Mammary microvascular endothelial cell (primary cell): ENCODE measurements at places on chromosomes 2 and 18. TPM values are rescaled to one million over a fixed set of nuclear protein-coding genes. Genes with fewer than 3 reads are reported as not detected.

The HRH4 gene
- total RNA-seq: not detected in 2 replicates

The DNAH6 gene
- under 0.01 and 0.05 TPM in 2 replicates for total RNA-seq

The GATA6 gene
- 2.0 and 3.8 TPM in 2 replicates for total RNA-seq

The TMEM214 gene
- total RNA-seq: 20.1 and 26.9 TPM in 2 replicates

The IL37 gene
- total RNA-seq: not detected in 2 replicates

The IGFBP5 gene
- total RNA-seq: 0.33 and 1.0 TPM in 2 replicates

The ZNF532 gene
- 37.4 and 50.4 TPM in 2 replicates for total RNA-seq

The TMSB10 gene
- 13,420 and 14,223 TPM in 2 replicates for total RNA-seq

The PJVK gene
- total RNA-seq: not detected in 2 replicates

The SPTBN1 gene
- 261 and 276 TPM in 2 replicates for total RNA-seq

The GREB1 gene
- total RNA-seq: 0.13 and 0.34 TPM in 2 replicates

The CCDC148 gene
- total RNA-seq: 0.20 TPM in 1 of 2 replicates, not detected in the other
